ENCODE measurements at places on chromosomes 5 and 9. TPM values are rescaled to one million over a fixed set of nuclear protein-coding genes. Genes with fewer than 3 reads are reported as not detected.

DNA sequence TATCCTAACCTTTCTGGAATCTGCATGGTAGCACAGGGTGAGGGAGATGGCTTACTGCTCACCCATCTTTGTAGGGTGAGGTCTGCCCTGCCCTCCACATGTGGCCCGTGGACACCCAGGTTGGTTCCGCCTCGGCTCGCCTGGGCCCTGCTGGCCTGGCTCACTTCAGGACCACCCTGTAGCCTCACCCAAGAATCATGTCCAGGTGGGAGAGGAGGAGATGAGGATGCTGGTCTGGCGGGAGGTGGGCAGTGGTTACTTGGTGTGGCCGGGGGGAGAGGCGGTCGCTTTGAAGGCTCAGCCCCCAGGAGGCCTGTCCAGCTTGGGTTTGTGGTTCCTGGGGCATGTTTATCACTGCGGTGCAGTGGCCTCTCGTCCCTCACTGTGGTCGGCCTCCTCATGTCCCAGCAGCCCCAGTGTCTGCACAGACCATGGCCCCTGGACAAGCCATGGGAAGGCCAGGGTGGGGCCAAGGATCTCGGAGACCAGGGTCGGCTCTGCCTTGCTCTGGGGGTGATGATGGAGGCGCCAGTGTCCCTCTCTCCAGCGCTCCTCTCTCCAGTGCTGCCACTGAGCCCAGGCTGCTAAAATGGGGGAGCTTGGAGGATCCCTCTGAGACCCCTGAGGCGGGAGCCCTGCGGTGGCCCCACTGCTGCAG is 4.6 kb downstream of the OBP2B start:
- no peak for DNase-seq

- no peak for DNase-seq
These were observed 150.5 kb downstream of the YTHDC2 start for GRCh38 chr5:113663879-113664541.

DNA sequence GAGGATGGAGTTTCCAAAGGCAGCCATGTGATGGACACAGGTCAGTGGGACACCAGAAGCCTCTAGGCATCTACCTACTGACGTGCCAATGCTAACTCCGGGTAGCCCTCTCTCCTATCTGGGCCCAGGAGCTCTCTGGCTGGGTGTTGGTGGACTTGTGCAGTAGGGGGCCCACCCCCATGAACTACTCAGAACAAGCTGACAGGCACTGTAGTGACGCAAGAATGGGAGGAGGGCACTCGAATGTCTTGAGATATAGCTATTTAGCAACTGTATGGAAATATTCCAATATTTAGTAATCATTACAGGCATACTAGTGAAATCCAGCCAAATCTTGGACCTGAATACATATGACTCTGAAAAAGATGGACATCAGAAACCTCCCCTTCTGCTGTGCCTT is 5.7 kb upstream of the DOCK2 start:
- peak; percentile 26 for DNase-seq

DNA sequence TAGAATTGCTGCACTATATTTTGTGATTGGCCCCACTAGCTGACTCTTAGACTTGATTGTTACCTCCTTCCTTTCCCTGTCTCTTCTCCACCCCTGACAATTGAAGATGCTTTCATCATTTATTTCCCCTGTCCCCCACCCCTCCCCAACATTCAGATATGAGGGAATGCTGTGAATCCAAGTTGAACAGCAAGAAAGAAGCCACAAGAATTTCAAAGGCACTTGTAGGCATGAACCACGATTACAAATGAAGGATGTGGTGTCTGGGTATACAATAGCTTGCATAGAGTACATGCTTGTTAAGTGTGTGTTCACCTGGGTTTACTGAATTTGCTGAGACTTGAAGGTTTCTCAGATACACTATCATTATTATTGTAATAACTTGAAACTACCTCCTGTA is 78.3 kb upstream of the TRIO start:
- no peak for DNase-seq

DNA sequence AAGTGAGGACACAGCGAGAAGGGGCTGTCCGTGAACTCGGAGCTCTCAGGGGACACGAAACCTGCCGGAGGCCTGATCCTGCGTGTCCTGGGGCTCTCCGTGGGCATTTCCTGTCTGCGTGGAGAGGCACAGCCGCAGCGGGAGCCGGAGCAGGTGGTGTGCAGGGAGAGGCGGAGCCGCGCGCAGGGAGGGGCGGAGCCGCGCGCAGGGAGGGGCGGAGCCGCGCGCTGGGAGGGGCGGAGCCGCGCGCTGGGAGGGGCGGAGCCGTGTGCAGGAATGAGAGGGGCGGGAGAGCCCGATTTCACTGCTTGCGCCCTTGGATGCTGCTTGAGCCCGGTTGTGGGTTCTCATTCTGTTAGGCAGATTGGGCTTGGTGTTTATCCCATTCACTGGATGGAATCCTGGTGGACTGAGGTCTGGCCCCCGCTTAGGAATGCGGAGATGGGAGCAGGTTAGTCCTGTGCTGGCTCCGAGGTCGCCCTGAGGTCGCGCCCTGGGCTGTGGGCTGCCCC is 26.7 kb downstream of the NDUFS6 start:
- no peak for DNase-seq

DNA sequence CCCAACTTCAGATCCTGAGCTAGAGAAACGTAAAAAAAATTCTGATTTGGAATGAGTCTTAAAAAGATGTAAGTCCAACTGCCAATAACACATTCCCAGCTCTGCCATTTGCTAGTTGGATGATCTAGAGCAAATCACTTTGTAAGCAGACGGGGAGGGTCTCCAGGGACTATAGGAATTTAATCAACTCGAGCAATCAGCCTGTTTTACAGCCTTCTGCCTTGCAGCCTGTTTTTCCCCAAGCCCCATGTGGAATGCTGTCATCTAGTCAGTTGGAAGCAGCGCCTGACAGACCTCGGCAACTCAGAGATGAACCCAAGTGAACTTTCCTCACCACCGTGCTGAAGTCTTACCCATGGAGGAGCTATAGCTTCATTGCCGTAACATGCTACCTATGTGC is 34.8 kb upstream of the HRH2 start:
- no peak for DNase-seq

GRCh38 chr5:79263290-79263689 is 27.4 kb downstream of the JMY start:
- DNase-seq, result no peak

- no peak for DNase-seq
These were observed 16.9 kb downstream of the SLC6A7 start for GRCh38 chr5:150206779-150207115.

- DNase-seq, result peak; percentile 24
These were observed 64.4 kb downstream of the SNX18 start for GRCh38 chr5:54581831-54582548.

DNA sequence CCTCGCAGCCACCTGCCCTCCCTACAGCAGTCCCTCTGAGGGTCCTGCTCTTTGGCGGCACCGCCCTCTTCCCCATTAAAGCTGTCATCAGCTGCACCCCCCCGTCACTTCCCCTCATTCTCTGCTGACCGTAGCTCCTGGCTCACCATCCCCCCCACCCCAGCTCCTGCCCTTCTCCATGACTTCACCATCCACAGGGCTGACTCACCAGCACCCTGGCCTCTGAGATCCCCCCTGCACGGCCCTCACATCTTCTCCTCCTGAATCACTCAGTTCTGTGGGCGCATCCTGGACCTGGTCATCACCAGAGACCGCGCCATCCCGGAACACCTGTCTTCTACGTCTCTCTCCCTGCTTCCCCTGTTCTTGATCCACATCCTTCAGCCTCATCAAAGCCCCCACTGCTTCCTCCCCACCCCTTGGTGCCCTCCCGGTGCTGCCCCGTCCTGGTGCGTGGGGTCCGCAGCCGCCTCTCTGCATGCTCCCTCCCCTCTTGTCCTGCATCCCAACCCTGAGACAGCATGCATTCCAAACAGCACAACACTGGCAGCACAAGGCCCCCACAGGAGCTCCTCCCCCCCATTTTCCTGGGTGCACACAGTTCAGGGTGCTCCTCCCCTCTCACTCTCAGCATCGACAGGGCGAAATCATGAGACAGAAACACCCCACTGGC is 12.9 kb downstream of the FLT4 start:
- no peak for DNase-seq

GRCh38 chr9:81430727-81431126 is 258.6 kb downstream of the TLE1 start:
- no peak for DNase-seq

GRCh38 chr9:132078699-132079356 is 839 bp downstream of the MED27 start:
- no peak for DNase-seq

EGFLAM gene
- 12.4 TPM for polyA plus RNA-seq

PCDHB4 gene
- 3.0 TPM for polyA plus RNA-seq

Data from right lung (tissue), 10 donors.